Ammon's horn (tissue), 1 donor: ENCODE measurements at places on chromosomes 1 and 21.

- DNase-seq = no peak
These were observed 6.7 kb upstream of the LGALS8 start for GRCh38 chr1:236516929-236517704.

GRCh38 chr1:109516872-109517271 is 7.3 kb upstream of the AMIGO1 start:
- no peak for DNase-seq

- DNase-seq = no peak
These were observed 72.1 kb downstream of the PEX14 start for GRCh38 chr1:10546896-10547295.

GRCh38 chr1:220330265-220330664 is 58.0 kb upstream of the RAB3GAP2 start:
- no peak for DNase-seq

GRCh38 chr1:168333562-168334276 is 53.0 kb downstream of the TBX19 start:
- DNase-seq = no peak

DNA sequence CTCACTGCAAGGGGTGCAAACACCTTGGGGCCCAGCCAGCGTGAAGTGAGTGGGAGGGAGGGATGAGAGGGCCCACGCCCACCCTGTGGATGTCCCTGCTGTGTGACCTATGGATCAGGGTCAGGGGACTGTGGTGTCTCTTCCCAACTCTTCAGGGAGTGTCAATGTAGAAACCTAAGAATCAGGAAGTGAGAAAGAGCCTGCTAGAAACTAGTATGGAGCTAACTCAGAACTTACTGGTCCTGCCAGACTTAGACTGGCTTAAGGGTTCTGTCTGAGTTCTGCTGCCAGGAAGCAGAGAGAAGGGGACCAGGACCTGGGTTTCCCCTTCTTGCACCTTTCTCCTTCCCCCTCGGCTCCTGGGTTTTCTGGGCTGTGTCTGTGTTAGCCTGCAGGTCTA is 1.8 kb upstream of the IL10 start:
- peak; percentile 11 for DNase-seq

- DNase-seq = peak; percentile 77
These were observed 38.1 kb upstream of the PTCH2 start for GRCh38 chr1:44881011-44881632.

DNA sequence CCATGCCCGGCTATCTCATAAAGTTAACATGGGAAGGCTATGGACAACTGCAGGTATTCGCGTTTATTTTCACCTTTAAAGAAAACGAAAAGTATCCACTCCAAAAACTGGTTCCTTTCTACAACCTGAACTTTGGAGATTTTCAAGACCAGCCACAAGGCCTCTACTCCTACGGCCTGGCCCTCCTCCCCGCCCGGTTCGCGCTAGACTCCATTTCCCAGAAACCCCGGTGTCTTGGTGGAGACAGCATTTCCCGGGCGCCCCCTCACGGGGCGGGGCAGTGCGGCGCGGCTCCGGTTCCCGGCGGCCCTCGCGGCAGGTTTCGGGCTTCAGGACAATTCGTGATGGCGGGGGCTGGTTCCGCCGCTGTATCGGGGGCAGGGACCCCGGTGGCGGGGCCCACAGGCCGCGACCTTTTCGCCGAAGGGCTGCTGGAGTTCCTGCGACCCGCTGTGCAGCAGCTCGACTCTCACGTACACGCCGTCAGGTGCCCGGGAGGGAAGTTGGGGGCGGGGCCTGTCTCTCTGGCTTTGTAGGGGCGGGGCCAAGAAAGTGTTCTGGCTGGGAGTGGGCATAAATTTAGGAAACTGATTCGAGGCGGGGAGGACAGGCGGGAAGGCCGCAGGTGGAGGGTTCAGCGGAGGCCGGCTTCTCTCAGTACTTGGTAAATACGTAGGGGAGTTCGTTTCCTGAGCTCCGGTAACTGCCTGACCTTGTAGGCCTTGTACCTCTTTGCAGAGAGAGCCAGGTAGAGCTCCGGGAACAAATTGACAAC is at the start of gene SNAPIN:
Gene SNAPIN, plus strand, starts transcription at position 304 of the 775 bp plus-strand sequence. Its CDS starts 41 bp downstream, at position 345.
- peak; percentile 92 for DNase-seq

- DNase-seq = peak; percentile 39
These were observed 6.0 kb downstream of the DYNLT5 start for GRCh38 chr1:66758241-66758755.

GRCh38 chr1:43270421-43271095 is 775 bp downstream of the TMEM125 start:
- no peak for DNase-seq

DNA sequence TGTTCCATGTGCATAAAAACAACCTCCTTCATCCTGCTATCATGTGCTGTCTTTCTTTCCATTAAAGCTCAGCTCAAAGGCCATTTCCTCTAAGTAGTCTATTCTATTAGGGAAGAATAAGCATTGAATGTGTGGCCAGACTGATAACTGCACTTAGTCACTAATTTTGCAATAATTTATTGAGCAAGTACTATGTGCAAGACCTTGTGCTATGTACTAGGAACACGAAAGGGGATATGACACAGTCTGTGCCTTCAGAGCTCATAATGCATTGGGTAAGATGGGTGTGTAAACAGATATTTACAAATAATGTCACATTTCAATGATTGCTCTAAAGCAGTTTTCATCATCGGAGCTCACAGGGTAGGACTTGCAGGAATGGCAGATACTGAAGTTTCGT is 54.2 kb downstream of the NMNAT2 start:
- no peak for DNase-seq

DNA sequence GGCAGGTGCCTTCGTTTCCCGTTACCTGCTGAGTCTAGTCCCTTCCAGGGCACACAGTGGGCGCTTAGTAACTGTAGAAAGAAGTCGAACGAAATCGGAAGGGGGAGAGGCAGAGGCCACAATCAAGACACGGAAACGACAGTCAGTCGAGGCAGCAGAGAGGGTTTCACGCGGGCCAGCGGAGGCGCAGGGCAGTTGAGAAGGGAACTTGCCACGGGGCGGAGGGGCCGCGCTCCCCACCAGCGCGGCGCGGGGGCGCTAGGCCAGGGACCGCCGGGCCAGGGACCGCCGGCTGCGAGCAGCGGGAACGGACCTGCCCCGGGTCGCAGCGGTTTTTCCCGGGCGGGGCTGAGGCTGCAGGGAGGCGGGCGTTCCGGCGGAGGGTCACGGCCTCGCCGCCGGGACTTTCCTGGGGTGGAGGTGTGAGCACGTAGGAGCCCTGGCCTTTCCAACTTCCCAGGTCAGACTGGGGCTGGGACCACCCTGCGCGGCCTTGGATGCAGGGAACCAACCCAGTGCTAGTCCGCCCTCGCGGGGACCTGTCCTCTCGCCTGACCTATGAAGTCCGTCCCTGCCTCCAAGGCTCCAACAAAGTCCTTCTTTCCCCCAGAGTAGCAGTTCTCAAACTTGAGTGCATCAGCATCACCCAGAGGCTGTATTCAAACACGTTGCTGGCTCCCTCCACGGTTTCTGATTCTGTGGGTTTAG is 150.1 kb upstream of the FGGY start:
- DNase-seq = peak; percentile 43

GRCh38 chr1:9737057-9737456 is 85.5 kb downstream of the PIK3CD start:
- DNase-seq = no peak

GRCh38 chr1:231384696-231385415 is 37.2 kb downstream of the EGLN1 start:
- DNase-seq = no peak

DNA sequence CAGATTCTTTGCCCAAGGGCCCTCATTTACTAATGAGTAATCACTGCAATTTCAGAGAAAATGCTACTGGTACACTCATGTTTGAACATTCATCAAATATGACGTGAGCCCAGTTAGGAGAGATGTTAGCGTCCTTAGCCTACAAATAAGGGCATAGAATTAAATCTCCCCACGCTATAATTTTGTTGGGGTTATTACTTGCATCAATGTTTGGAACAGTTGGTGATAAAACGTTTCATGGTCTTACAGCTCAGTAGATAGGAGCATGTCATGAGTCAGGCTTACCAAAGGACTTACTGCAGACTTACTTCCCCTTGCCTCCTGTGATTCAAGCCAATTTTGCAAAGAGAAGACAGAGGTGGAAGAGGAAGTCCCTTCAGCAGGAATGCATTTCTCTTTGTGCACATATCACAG is 304.0 kb downstream of the KIF26B start:
- peak; percentile 77 for DNase-seq

GRCh38 chr21:37367336-37367702 is 746 bp downstream of the DYRK1A start:
- peak; percentile 9 for DNase-seq

GRCh38 chr1:87151500-87152421 is 176.9 kb upstream of the LMO4 start:
- DNase-seq = peak; percentile 64

DNA sequence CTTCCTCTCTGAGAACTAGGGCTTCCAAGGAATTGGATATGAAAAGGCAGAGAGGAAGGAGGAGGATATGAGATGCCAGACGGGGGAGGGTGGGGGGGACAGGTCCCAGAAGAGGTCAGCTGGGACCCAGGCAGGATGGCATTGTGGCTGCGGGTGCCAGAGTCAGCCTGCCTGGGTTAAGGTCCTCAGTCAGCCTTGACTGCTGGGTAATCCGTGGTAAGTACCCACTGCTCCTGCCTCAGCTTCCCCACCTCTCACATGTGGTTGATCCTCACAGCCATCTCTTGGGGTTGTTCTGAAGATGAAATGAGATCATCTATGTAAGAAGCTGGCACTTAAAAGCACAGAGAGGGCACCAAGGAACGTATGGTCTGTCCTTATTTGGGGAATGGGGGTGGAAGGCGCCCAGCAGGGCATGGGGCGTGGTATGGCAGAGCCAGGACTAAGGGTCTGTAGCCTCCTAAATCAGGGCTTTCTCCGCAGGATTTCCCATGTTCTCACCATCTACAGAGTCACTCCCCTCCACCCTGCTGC is 23.8 kb downstream of the ELF3 start:
- no peak for DNase-seq

DNA sequence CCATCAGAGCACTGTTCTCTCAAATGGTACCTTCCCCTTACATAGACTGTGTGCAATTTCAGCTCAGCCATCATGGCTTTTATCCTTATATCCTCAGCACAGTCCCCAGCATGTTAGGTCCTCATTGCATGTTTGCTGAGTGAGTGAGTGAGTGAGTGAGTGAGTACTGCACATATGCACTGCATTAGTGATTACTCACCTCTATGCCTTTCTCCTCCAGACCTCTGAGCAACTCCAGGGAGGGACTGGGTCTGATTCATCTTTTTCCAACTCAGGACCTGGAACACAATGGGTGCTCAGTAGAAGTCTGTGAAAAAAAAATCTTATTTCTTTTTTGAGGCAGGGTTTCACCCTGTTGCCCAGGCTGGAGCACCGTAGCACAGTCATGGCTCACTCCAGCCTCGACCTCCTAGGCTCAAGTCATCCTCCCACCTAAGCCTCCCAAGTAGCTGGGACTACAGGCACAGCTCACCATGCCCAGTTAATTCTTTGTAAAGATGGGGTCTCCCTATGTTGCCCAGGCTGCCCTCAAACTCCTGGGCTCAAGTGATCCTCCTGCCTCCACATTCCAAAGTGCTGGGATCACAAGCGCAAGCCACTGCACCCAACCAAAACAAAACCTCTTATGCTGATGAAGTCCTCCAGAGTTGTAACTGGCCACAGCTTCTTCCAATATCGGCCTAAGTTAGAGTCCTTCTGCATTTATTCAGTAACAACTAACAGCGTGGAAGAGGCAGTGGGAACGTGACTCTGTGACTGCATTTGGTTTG is 23.7 kb downstream of the RNU5D-1 start:
- no peak for DNase-seq

- DNase-seq = no peak
These were observed 10.2 kb downstream of the SH3BP5L start for GRCh38 chr1:248815407-248816034.

DNA sequence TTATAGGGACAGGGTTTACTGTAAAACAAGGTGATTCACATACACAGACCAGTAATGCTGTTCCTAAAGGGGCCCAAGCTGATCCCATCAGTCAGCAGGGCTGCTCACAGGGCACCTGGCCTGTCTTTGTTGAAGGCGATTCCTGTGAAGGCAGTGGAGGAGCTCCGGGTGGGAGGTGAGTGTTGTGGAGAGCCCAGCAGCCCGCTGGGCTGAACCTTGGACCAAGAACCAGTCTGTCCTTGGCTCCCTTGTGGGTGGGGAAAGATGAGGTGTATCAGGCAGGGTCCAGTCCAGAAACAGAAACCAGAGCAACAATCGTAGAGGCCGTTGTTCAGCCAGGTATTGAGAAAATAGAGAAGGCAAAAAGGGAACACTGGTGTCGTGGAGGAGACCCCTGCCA is 12.5 kb downstream of the PDXK start:
- no peak for DNase-seq

DNA sequence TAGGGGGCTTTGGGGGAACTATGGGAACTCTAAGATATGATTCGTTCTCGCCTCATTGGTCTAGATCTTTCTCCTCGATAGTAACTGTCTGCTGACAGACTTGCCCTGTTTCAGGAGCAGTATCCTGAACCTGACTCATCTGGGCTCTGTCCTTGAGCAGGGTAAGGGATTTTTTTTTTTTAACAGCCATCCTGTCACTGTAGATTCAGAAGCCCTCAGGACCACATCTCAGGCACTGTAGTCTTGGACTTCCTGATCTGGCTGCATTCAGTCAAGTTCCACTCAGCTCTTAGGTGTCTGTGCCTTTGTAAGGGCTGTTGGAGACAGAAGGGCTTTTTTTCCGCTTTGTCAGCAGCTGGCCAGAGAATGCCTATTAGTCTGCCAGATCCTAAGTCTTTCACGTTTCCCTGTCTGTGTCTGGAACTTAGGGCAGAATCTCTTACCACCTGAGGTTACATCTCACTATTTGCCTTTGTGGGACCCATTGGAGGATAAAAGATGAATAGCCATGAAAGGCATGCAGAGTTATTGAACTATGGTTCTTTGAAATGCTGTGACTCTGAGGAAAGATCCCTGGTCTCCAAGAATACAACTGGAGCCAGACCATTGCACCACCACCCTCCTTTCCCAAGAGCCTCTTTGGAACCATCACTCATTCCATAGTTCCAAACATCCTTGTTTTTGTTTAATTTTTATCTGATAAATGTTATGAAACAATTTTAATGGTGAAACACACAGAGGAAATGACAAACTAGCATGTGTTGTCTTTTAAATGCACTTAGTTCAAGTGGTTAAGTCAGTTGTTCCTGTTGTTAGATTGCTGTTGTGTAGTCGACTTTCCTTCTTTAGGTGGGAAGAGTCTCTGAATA is 49.7 kb upstream of the MACF1 start:
- DNase-seq = peak; percentile 53

GRCh38 chr1:164771041-164771618 is 212.1 kb downstream of the PBX1 start:
- DNase-seq = no peak

- no peak for DNase-seq
These were observed 50.8 kb downstream of the FAM78B start for GRCh38 chr1:166116026-166116425.
